ENCODE measurements at places on chromosomes 7 and 10. TPM values are rescaled to one million over a fixed set of nuclear protein-coding genes. Genes with fewer than 3 reads are reported as not detected.
A peak's percentile ranks its signal among the peaks of the same experiment; 100 is the strongest.

Gene ZNF736
- 15.1 TPM for total RNA-seq

Gene CALML5
- total RNA-seq: not detected

Gene MALRD1
- 6.0 TPM for total RNA-seq

Gene CDH23
- 9.4 TPM for total RNA-seq

Gene LRRC18
- 3.3 TPM for total RNA-seq

GRCh38 chr10:58885686-58886345 is 290.6 kb upstream of the PHYHIPL start:
- H3K27me3 ChIP-seq: no peaks in the 10 kb centered on the region
- H3K36me3 ChIP-seq: no peaks in the 10 kb centered on the region
- H3K27ac ChIP-seq: no peak overlapping the region
- DNase-seq: no peak

DNA sequence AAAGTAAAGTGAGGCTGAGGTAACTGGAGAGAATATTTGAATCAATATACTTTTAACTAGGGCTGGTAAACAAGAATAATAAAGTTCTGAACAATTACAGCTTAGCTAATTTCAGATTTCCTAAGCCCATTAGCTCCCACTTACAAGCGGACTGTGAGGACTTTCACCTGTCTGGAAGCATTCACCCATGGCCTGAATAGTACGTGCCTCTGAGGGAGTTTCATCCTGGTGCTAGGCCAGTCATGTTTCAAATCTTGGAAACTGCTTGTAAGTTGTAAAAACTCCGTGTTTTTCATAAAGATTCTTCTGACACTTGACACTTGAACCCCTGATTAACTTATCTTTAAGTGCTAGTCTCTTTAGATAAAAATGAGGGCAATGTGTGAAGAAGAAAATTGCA is 975.2 kb upstream of the GHITM start:
- H3K4me3 ChIP-seq: no peak overlapping the region
- no peaks in the 10 kb centered on the region for H3K4me1 ChIP-seq
- no peaks in the 10 kb centered on the region for H3K36me3 ChIP-seq
- no peak overlapping the region for H3K27ac ChIP-seq

GRCh38 chr10:30039567-30039966 is 19.8 kb downstream of the JCAD start:
- peak overlapping the region; percentile 72 for H3K27ac ChIP-seq
- H3K27me3 ChIP-seq: no peaks in the 10 kb centered on the region
- peaks cover 67% of the 10 kb centered on the region for H3K4me1 ChIP-seq

DNA sequence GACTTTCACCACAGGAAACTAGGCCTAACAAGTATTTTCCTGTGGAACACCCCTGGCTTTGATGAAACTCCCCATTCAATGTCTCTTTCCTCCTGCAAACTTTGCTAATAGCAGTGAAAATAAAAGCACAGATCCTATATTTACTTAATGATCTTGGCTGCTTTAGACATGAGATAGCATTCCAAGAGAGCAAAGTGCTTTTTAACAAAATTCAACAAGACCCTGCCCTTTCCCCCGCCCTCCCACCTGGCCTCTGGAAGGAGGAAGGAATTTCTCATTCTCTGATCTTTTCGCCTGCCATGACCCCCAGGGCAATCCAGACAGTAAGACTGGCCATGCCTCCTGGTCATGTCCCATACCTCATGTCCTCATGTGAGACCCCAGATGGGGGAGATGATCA is 185.7 kb downstream of the KCNMA1 start:
- H3K27ac ChIP-seq: no peak overlapping the region
- no peaks in the 10 kb centered on the region for H3K4me1 ChIP-seq
- H3K36me3 ChIP-seq: no peaks in the 10 kb centered on the region
- DNase-seq: no peak

DNA sequence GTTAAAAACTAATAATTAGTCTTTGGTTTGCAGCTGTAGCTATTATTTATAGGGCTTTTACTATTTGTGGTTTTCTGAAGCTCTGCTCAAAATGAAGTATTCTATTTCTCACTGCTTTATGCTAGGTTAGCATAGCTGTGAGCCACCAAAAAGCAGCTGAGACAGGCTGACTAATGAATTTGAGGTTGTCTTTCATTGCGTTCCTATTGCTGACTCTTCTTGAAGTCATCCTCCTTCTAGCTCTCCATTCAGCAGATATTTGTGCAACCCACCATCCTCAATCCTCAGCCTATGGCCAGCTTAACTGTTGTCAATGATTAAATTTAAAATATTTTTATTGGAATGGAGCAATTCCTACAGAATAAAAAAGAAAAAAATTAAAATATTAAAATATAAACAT is 2.1 kb upstream of the RALA start:
- no peak for DNase-seq
- no peaks in the 10 kb centered on the region for H3K36me3 ChIP-seq
- no peaks in the 10 kb centered on the region for H3K27me3 ChIP-seq
- peaks cover 27% of the 10 kb centered on the region for H3K4me1 ChIP-seq

GRCh38 chr7:71385330-71385729 is 253.4 kb downstream of the GALNT17 start:
- no peaks in the 10 kb centered on the region for H3K27me3 ChIP-seq
- no peaks in the 10 kb centered on the region for H3K36me3 ChIP-seq
- no peak overlapping the region for H3K4me3 ChIP-seq
- H3K27ac ChIP-seq: no peak overlapping the region
- no peak for DNase-seq

GRCh38 chr10:127135844-127136577 is 60.4 kb downstream of the INSYN2A start:
- H3K4me1 ChIP-seq: no peaks in the 10 kb centered on the region
- H3K36me3 ChIP-seq: peaks cover 8% of the 10 kb centered on the region
- no peak overlapping the region for H3K27ac ChIP-seq
- H3K27me3 ChIP-seq: no peaks in the 10 kb centered on the region
- no peak overlapping the region for H3K4me3 ChIP-seq

DNA sequence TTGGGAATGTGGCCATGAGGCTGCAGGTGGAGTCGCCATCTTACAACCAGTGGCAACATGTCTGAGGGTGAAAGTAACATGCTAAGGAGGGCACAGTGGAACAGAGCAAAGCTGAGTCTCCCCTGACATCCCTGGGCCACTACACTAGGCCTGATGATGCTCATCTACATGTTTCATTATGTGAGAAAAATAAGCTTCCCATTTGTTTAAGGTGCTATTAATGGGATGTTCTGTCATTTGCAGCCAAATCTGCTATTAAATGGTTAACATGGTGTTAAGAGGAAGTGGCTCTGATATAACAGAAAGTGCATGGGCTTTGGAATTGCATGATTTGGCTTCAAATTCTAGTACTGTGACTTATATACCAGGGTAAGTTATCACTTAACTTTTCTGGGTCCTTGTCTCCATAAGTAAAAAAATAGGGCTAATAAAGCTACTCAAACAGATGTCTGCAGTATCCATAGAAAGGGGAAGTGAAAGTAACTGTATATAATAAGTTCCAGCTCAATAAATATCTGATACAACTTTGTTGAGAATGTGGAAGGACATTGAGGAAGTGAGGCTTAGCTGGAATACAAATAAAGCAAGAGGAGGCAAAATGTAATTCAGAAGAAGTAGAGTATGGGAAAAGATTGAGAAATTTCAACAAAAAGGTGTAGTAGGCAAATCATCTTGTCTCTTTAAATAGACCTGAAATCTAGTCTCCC is 158.9 kb downstream of the RTKN2 start:
- peaks cover 24% of the 10 kb centered on the region for H3K4me1 ChIP-seq
- H3K36me3 ChIP-seq: no peaks in the 10 kb centered on the region
- H3K4me3 ChIP-seq: no peak overlapping the region
- DNase-seq: no peak
- no peak overlapping the region for H3K27ac ChIP-seq
- no peaks in the 10 kb centered on the region for H3K27me3 ChIP-seq

- no peak overlapping the region for H3K27ac ChIP-seq
- no peaks in the 10 kb centered on the region for H3K27me3 ChIP-seq
Observed at GRCh38 chr7:84548366-84549365, 354.1 kb upstream of the SEMA3A start.

DNA sequence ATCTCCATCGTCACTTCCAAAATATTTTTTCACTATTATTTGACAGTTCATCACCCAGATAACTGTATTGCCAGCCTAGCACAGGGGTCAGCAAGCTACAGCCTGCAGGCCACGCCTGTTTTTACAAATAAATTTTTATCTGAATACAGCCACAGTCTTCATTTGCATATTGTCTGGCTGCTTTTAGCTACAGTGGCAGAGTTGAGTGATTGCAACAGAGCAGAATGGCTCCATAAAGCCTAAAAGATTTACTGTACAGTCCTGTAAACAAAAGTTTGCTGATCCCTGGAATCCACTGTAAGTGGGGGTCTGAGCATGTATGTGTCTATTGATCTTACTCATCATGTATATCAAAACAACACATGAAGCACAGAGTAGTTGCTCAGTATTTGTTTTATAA is 45.9 kb upstream of the GNAI1 start:
- H3K27me3 ChIP-seq: no peaks in the 10 kb centered on the region
- DNase-seq: no peak
- H3K4me1 ChIP-seq: peaks cover 17% of the 10 kb centered on the region

DNA sequence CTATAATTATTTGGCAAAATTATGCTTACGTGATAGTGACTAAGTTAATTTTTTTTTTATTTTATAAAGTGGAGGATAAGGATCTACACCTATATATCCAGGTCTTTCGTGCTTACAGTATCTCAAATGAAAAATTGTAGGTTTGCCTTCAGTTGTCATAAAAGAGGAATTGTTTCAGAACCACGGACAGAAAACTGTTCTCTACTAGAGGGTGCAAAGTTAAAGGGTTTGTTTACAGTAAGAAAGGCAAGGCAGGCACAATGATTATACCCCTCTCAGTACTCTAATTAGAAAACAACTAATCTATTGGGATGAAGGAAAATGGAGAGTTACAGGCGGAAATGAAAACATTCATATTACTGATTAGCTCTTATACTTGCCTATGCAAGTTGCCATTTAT is 1.5 kb downstream of the PCLO start:
- no peaks in the 10 kb centered on the region for H3K36me3 ChIP-seq
- no peak overlapping the region for H3K27ac ChIP-seq
- H3K4me1 ChIP-seq: peaks cover 5% of the 10 kb centered on the region

- H3K27ac ChIP-seq: no peak overlapping the region
- H3K4me3 ChIP-seq: no peak overlapping the region
- no peaks in the 10 kb centered on the region for H3K36me3 ChIP-seq
- H3K27me3 ChIP-seq: no peaks in the 10 kb centered on the region
- no peak for DNase-seq
- H3K4me1 ChIP-seq: no peaks in the 10 kb centered on the region
Observed at GRCh38 chr7:33639552-33640197, 265.7 kb upstream of the BMPER start.

GRCh38 chr10:132158823-132159222 is 27.9 kb upstream of the DPYSL4 start:
- H3K4me1 ChIP-seq: no peaks in the 10 kb centered on the region
- no peak overlapping the region for H3K27ac ChIP-seq
- peaks cover 4% of the 10 kb centered on the region for H3K27me3 ChIP-seq
- DNase-seq: no peak
- H3K4me3 ChIP-seq: no peak overlapping the region

GRCh38 chr10:4998671-4999070 is 5.0 kb downstream of the AKR1C2 start:
- no peaks in the 10 kb centered on the region for H3K4me1 ChIP-seq
- no peak for DNase-seq
- no peak overlapping the region for H3K27ac ChIP-seq

DNA sequence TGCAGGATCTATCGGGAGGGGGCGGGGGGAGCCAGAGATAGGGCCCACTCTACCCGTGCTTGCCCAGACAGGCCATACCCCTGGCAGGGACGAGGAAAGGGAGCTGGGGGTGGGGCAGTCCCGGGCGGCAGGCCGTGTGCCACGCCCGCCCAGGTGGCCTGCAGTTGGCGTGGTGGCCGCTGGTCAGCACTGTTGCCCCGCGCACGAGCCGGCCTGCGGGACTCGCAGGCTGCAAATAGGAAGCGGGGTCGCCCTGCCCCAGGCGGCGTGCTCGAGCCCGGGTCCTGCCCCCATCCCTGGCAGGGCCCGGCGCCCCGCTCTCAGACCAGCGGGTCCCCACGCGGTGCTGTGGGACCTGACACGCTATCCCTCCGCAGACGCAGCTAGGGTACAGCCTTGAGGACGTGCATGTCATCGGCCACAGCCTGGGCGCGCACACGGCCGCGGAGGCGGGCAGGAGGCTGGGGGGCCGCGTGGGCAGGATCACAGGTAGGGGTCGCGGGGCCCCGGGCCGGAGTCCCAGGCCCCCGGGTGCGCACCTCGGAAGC is 6.7 kb downstream of the PNLIPRP2 start:
- no peak overlapping the region for H3K27ac ChIP-seq
- H3K4me3 ChIP-seq: peak overlapping the region; percentile 14
- H3K27me3 ChIP-seq: peaks cover 22% of the 10 kb centered on the region
- H3K36me3 ChIP-seq: no peaks in the 10 kb centered on the region

- no peaks in the 10 kb centered on the region for H3K36me3 ChIP-seq
- no peaks in the 10 kb centered on the region for H3K4me1 ChIP-seq
- H3K27ac ChIP-seq: no peak overlapping the region
Observed at GRCh38 chr7:133109816-133110215, 27.9 kb upstream of the CHCHD3 start.

- H3K27me3 ChIP-seq: no peaks in the 10 kb centered on the region
- no peaks in the 10 kb centered on the region for H3K4me1 ChIP-seq
Observed at GRCh38 chr7:7829667-7830066, 111.3 kb upstream of the RPA3 start.

- H3K27me3 ChIP-seq: no peaks in the 10 kb centered on the region
- no peak overlapping the region for H3K27ac ChIP-seq
- H3K36me3 ChIP-seq: no peaks in the 10 kb centered on the region
- no peak for DNase-seq
Observed at GRCh38 chr7:47460251-47460989, 121.5 kb downstream of the TNS3 start.

DNA sequence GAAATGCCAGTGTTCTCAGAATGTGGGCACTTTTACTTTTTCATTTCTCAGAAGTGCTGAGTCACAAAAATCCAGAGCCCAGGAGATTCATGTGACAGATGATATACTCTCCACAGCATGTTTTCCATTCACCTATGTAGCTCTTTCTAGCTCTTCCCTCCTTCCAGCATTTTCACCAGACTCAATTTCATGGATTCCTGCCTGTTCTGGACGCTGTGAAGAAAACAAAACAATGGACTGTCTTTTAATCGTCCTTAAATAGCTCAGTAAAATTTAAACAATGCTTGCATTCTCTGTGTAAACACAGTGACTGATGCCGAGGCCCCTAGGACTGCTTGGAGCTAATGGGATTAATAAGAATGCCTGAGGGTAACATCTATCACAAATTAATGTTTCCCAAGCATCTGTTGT is 25.5 kb downstream of the ZNF713 start:
- no peak overlapping the region for H3K27ac ChIP-seq
- DNase-seq: no peak
- H3K36me3 ChIP-seq: peaks cover 21% of the 10 kb centered on the region
- no peak overlapping the region for H3K4me3 ChIP-seq

DNA sequence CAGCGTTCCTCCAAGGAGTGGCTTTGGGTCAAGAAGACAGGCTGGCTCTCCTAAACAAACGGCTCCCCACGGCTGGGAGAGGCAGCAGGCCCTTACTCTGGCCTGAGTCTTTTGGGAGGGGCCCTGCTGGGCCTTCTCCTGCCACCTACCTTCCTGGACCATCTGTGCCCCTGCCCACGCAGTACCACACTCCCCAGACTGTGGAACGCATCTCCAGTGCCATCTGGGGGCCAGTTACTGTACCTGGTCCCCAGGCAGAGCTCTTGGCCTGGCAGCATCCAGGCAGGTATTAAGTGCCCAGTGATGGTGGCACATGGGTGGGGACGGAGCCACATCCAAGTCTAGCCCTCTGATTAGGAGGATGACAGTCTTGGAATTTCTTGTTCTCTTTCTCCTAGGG is 14.4 kb downstream of the ALKBH4 start:
- H3K36me3 ChIP-seq: peaks cover 25% of the 10 kb centered on the region
- H3K27ac ChIP-seq: no peak overlapping the region
- H3K4me3 ChIP-seq: no peak overlapping the region
- H3K4me1 ChIP-seq: no peaks in the 10 kb centered on the region
- DNase-seq: no peak
- no peaks in the 10 kb centered on the region for H3K27me3 ChIP-seq
